Panc1 (cell line): ENCODE measurements at places on chromosomes 11 and 22.
A peak's percentile ranks its signal among the peaks of the same experiment; 100 is the strongest.

DNA sequence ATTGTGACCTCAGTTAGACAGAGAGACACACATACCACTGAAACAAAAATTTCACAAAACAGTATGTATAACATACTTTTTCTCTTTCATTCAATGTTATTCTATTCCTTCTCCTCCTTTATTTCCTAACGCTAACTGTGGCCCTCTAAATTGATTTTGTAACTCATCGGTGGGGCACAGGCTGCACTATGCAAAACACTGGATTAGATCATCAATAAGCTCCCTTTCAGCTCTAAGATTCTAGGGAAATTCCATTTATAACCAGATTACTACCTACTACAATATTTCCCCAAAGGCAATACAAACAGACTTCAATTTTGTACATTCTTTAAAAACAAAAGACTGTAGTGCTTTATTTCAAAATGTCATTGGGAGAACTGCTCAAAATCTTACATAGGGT lies 6.1 kb downstream of the FJX1 start:
- DNase-seq, result no peak

GRCh38 chr11:82229341-82229740 lies 504.3 kb downstream of the FAM181B start:
- DNase-seq, result no peak

- no peak for DNase-seq
Observed at GRCh38 chr22:39598017-39598965, 27.7 kb downstream of the CACNA1I start.

DNA sequence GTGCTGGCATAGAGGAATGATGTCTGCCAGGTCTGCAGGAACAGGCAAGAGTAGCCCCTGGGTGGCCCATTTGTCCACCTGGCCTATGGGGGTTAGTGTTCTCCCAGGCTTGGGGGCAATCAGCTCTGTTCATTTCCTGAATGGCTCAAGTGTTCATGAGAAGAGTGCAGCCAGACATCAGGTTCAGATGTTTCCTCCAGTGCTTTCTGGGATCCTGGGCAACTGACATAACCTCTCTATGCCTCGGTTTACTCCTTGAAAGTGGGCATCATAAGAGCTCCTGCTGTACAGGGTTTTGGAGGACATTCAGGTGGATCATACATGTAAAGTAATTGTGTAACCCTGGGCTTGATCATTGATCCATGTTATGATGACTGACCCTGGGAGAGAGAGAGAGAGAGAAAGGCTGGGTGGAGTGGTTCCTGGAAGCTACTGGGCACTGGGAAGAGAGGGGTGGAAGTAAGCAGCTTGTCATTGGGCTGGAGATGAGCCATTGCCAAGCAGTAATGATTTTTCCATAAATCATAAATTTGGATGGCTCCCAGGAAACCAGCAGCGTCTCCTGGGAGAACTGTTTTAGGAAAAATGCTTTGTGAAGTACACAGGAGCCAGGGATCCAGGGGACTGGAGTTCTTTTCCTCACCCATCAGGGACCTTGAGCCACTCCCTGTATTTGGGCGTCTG lies 30.2 kb upstream of the ACCSL start:
- no peak for DNase-seq

GRCh38 chr11:123228496-123229163 lies 33.6 kb upstream of the CLMP start:
- DNase-seq, result no peak

DNA sequence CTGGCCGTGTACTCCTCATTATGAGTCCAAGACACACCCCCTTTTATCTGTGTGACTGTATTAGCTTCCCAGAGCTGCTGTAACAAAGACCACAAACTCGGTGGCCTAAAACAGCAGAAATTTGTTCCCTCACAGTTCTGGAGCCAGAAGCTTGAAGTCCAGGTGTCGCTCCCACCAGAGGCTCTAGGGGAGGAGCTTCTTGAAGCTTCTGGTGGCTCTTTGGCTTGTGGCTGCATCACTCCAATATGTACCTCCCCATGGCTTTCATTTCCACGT lies 3.0 kb downstream of the PRR5 start:
- DNase-seq, result no peak

DNA sequence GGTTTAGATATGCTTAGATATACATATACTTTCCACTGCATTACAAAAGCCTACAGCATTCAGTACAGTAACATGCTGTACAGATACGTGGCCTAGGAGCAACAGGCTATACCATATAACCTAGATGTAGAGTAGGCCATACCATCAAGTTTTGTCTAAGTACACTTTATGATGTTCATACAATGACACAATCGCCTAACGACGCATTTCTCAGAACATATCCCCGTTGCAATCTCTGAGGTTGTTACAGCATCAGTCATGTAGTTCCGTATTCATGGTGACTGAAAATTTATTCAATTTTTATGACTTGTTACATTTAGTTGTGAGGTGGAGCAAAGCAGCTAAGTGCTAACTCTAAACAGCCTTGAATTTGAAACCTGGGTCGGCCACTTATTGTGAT lies 6.7 kb downstream of the ZBTB44 start:
- DNase-seq, result no peak

DNA sequence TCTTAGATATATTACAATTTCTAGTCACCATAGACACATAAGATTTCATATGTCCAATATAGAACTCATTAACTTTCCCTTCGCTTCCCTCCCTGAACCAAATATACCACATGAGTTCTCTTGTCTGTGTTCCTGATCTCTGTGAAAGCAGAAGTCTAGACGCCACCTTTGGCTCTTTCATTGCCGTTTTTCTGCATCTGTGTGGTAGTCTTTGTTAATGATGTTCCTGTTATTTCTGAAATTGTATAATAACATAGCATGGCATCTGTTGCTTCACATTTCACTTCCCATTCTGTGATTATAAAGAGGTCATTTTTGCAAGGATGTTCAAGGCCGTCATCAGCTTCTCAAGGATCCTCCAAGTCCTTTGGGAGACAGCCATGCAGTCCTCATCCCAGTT lies 58.5 kb downstream of the NCAM1 start:
- DNase-seq, result no peak

DNA sequence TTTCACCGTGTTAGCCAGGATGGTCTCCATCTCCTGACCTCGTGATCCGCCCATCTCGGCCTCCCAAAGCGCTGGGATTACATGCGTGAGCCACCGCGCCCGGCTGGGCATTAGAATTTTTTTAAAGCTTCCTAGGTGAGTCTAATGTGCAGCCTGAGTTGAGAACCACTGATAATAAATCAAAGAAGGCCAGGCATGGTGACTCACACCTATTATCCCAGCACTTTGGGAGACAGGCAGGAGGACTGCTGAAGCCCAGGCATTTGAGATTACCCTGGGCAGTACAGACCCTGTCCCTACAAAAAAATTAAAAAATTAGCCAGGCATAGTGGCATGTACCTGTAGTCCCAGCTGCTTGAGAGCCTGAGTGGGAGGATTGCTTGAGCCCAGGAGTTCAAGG lies 13.7 kb downstream of the MEI1 start:
- no peak for DNase-seq

GRCh38 chr11:92357344-92357743 lies 132.7 kb downstream of the FAT3 start:
- DNase-seq, result no peak

GRCh38 chr11:130413405-130414106 lies 14.9 kb downstream of the ADAMTS8 start:
- peak; percentile 28 for DNase-seq

DNA sequence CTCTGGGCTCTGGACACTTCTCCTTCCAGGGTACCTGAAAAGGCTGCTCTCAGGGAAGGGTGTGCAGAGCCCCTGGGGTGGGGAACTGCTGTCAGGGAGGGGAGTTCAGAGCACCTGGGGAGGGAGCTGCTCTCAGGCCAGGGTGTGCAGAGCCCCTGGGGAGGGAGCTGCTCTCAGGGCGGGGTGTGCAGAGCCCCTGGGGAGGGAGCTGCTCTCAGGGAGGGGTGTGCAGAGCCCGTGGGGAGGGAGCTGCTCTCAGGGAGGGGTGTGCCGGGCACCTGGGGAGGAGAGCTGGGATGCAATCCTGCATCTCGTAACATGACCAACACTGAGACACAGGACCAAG lies 764.2 kb downstream of the BRD1 start:
- no peak for DNase-seq

- DNase-seq, result no peak
Observed at GRCh38 chr11:116595305-116595880, 177.4 kb downstream of the BUD13 start.

DNA sequence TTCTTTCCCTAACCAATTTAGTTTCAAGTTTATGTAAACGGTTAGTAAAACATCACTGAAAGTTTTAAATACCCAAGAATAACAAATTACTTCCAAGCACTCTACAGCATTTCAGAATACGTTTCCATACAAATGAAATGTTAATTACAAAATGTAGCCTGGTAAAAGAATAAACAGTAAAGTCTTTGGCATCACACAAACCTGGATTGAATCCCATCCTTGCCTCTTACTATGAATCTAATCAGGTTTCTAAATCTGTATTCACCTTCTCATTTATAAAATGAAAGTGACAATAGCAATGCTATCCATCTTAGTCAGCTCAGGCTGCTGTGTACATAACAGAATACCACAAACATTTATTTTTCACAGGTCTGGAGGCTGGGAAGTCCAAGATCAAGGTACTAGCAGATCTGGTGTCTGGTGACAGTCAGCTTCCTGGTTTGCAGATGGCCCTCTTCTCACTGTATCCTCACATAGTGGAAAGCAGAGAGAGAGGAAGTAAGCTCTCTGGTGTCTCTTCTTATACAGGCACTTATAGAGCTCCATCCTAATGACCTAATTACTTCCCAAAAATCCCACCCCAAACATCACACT lies 19.2 kb downstream of the FAM168A start:
- no peak for DNase-seq

DNA sequence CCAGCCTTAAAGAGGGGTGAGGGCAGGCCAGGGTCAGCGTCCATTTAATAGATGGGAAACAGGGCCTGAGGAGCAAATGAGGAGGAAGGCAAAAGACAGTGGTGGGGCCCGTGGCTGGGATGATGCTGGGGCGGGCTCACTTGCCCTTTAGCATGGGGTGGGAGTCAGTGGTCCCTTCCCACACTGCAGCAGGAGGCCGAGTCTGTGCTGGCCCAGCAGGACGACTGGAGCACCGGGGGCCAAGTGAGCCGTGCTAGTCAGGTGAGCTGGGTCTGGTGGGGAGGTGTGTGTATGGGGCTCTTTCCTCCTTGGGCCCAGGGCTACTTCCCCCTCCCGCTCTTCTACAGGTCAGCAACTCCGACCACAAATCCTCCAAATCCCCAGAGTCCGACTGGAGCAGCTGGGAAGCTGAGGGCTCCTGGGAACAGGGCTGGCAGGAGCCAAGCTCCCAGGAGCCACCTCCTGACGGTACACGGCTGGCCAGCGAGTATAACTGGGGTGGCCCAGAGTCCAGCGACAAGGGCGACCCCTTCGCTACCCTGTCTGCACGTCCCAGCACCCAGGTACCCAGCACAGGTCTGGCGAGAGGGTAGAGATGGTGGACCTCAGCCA lies 12.8 kb downstream of the SCYL1 start:
- no peak for DNase-seq

DNA sequence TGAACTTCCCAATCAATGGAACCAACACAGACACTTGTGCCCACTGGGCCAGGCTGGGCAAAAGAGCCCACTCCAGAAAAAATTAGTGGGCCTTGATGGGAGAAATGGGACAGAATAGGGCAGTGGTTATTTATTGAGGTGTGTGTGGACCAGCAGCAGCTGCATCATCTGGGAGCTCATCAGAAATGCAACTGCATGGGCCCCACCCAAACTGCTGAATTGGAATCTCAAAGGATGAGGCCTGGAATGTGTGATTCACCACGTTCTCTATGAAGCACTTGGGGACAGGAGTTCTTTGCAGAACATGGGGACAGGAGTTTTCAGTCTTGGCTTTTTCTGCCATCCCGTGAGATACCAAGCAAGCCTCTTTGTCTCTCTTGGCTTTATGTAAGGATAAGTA lies 255.6 kb upstream of the PLET1 start:
- no peak for DNase-seq

- no peak for DNase-seq
Observed at GRCh38 chr11:122050021-122050690, 65.9 kb downstream of the BLID start.

GRCh38 chr22:48146426-48146825 lies 1384.0 kb downstream of the TBC1D22A start:
- DNase-seq, result no peak

DNA sequence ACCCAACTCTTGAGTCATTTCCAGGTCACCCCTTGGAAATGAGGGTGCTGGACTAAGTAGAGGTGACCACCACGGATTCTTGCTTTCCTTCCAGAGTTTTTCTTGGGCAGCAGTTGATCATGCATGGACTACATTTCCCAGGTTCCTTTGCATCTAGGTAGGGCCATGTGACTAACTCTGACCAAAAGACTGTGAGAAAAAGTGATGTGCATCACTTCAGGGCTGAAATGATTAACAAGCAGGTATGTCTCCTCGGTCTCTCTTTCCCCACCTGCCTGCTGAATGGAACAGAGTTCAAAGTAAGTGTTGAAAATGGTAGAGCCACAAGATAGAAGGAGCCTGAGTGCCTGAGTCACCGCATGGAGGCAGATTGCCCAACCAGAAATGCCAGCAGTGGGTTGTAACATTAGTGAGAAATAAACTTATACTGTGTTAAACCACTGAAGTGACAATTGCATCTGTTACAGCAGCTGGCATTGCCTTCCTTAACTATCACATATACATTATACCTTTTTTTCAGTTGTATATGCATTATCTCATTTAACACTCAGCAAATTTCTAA lies 113.5 kb downstream of the MN1 start:
- no peak for DNase-seq

DNA sequence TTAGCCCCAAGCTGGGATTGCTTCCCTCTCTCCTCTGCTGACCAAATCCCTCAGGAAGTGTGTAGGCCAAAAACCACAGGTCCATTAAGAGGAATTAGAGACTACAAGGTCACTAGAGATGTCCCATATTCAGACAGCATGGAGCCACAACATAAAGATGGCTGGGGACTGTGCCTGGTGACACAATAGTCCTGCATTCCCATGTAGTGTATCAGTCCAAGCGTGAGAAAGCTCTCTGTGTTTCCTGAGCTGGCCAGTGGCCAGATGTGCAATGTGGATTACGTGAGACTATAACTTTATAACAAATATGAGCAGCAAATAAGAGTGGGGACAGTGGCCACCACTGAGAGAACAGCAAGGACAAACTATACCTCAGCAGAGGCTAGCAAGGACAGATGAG lies 7.6 kb upstream of the MS4A10 start:
- no peak for DNase-seq

- no peak for DNase-seq
Observed at GRCh38 chr11:134248910-134249480, 4.2 kb downstream of the THYN1 start.

DNA sequence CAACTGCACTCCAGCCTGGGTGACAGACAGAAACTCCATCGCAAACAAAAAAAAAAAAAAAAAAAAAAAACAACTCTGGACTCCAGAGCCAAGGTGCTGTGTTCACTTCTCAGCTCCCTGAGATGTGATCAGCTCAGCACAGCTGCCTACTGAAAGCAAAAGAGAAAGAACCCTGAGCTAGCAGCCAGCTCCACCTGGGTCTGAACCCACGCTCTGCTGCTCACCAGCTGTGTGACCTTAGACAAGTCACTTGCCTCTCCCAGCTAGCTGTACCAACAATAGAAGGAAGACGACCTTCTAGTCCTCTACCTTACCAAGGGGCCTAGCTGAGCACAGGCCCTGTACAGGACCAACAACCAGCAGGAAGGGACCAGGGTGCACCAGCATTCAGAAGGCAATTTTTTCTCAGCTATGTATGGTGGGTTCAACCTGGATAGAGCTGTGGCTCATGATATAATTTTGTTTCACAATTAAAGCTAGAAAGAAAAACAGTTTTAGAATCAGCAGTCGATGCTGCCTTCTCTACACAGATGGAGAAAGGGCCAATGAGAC lies 3.8 kb downstream of the DGCR2 start:
- DNase-seq, result no peak
